ENCODE measurements at places on chromosomes 13 and 19. TPM values are rescaled to one million over a fixed set of nuclear protein-coding genes. Genes with fewer than 3 reads are reported as not detected.

UBE2L5 gene
- polyA plus RNA-seq: not detected

PLA2G4C gene
- polyA plus RNA-seq: 0.74 TPM

KLHL1 gene
- not detected for polyA plus RNA-seq

ICAM4 gene
- 0.22 TPM for polyA plus RNA-seq

SLC10A2 gene
- polyA plus RNA-seq: not detected

C1QTNF9B gene
- polyA plus RNA-seq: not detected

ZNF439 gene
- 3.9 TPM for polyA plus RNA-seq

BRSK1 gene
- not detected for polyA plus RNA-seq

DNA sequence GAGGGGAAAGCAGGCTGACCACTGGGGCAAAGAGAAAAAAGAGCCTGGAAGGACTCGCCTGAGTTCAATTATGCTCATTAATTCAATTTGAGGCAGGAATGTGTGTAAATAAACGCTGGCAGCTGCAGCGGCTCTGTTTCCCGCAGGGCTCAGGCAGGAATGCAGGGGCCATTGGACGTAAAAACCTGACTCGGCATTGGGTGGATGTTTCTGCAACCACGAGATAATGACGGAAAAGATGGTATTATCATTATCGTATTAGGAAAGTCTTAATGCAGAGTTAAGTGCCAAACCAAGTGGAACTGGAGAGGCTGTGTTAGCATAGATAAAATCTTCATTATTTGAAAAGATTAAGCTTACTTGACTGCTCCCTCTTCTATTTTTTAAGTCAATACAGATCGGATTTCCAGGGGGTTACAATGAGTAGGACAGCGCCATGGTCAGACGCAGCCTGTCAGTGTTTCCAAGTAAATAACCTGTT is 169.8 kb downstream of the SHISA2 start:
- no peak for DNase-seq

GRCh38 chr13:97238883-97239282 is 16.8 kb downstream of the MBNL2 start:
- no peak for DNase-seq

GRCh38 chr13:111115061-111115964 is at the start of gene ARHGEF7:
TSS of gene ARHGEF7 (plus strand) at chr13:111115310. CDS start at chr13:111115527, 217 bp downstream.
- DNase-seq: no peak

GRCh38 chr13:48476215-48476614 is 56.7 kb downstream of the RCBTB2 start:
- DNase-seq: no peak

- DNase-seq: peak; percentile 86
Measured at GRCh38 chr19:50657712-50658440, 8.6 kb downstream of the C19orf81 start.

- DNase-seq: no peak
Measured at GRCh38 chr13:71858647-71859046, 8.4 kb downstream of the DACH1 start.

DNA sequence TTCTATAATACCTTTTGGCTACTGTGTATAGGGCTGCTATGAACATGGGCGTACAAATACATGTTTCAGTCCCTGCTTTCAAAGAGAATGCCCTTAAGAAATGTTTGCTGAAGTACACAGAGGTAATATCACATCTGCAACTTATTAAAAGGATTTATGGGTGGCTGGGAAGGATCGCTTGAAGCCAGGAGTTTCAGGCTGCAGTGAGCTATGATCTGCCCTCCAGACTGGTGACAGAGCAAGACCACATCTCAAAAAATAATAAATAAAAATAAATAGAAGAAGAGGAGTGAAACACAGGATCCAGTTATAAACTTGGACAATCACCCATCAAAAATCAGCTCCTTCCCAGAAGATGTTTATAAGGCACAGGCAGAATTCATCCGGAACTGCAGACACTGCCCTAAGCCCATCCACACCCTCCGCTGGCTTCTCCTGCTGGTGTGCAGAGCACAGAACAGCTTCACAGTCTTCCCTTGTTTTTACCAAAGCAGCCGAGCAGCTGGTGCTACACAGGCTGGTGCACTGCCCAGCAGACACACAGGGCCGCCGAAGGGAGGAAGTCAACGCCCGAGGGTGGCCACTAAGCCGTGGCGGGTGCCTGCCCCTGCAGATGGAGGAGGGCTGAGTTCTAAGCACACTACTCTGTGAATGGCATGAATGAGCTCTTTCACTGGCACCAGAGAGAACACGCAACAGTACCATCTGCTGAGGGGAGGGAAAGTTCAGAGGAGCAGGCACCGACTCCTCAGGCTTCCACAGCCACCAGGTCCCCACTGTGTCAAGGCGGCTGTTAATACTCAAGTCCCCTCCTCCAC is 44.0 kb downstream of the BRD4 start:
- no peak for DNase-seq

GRCh38 chr13:32023096-32023495 is 8.5 kb upstream of the FRY start:
- DNase-seq: no peak

DNA sequence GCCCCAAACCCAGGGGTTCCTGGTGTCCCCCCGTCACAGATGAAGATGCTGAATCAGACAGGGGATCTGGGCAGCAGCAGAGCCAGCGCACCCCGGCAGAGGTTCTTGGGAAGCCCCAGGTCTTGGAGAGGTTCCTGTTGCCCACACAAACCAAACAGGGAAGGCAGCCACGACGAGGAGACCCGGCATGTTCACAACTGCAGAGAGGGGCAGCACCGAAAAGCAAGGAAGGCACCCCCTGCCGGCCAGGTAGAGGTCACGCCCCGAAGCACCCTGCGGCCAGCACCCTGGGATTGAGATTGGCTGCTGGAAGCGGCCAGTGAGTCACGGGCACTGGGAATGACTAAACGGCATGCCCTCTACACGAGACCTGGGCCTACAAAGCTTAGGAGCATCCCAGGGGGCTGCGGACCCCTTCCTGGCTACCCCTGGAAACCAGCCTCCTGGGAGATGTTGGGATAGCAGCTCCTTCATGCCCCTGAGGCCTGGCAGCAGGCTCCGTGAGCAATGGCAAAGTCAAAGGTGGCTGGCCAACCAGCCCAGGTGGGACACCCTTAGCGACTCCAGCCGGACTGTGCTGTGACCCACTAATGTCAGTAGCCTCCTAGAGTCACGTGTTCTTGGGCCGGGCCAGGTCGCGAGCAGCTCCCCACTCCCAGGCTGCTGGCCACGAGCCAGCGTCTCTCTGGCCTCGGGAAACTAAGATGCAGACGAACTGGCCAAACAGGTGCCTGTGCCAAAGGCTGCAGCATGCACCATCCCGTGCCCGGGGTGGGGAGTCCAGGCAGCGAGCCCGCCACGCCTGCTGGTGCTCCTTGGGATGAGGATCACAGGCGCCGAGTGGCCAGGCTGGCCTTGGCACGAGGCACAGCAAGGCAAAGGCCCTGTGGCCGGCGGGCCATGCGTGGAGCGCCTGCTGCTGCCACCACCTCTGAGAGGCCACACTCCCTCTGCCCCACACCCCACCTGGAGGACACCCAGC is 43.2 kb downstream of the MLLT1 start:
- peak; percentile 54 for DNase-seq

DNA sequence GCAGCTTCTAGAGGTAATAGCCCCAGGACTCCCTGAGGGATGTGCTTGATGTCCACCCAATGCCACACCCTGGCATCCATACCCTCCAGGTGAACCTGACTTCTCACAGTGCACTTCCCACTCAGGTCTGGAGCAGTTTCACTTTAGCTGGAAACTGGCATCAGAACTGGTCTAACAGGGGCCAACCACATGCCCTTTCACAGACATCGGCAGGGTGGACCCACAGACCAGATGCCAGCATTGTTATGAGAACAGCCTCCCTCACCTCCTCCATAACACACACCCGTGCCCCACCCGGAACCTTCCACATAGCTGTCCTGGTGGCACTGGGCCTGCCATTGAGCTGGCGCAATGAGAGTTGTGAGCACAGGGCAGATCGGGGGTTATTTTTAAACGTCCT is 77.4 kb upstream of the GPR12 start:
- no peak for DNase-seq

DNA sequence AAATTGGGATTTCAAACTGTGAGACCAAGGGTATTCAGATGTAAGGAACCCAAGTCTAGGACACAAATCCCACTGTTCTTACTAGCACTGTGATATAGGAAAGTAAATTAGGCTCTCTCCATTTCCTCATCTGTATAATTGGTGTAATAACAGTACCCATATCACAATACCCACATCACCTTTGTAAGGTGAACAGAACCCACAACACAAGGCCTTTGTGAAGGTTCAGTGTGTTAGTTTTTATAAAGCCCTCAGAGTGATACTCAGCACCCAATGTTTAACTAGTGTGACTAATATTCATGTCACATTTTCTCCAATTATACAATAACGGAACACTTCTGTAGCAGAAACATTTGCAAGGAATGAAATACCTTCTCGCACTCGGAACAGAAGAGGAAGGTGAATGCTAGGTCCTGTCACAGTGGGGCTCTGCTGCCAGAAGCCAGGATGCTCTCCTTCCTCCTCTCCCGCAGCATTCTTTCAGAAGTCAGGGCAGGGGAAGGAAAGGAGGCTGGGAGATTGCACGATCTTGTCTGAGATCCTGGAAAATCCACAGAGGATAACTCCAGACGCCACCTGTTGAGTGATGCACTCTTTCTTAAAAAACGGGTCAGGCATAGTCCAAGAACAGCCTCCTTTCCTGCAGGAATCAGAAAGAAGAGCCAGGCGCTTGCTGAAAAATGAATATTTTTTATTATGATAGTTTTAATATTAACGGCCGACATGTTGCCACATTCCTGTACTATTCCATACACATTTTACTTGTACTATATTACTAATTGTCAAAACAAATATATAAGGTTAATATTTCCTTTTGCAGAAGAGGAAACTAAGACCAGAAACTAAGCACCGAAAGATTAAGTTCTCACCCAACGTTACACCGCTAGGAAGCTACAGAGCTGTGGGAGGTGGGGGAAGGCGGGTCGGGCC is 762 bp downstream of the ZNF45 start:
- no peak for DNase-seq

GRCh38 chr13:81927347-81927746 is 1586.4 kb upstream of the SPRY2 start:
- no peak for DNase-seq

GRCh38 chr13:37383856-37384370 is 214.7 kb downstream of the POSTN start:
- DNase-seq: no peak

DNA sequence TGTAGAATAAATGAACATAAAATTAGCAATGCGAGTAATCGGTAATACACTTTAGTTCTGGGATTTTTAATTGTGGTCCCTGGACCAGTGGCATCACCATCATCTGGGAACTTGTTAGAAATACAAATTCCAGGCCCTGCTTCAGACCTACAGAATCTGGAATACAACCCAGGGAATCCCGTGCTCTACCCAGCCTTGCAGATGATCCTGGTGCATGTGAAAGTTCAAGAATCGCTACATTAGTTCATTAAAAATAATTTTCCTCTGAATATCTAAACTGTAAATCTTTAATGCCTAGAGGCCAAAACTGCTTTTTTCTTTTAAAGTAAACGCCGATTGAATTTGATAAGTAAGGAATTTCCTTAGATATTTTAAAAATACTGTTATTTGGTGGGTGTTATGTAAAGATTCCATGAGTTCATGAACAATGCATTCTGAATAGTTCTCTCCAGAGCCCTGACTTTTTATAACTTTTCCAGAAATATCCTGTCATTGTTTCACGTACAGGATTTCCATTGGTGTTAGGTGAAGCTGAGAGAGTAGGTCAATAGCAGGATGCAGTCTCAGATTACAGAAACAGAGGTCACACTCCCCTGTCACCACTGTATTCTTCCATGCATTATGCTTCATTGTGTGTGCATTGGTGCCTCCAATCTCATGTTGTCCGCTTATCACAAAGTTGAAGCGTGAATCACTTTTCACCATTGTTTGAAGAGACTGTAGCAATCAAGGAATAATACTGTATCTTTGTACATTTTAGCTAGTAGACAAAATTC is 596.5 kb upstream of the KLF12 start:
- DNase-seq: no peak

GRCh38 chr19:50430888-50431342 is 1.8 kb upstream of the MYBPC2 start:
- no peak for DNase-seq

- no peak for DNase-seq
Measured at GRCh38 chr13:24625870-24626849, 54.0 kb upstream of the ATP12A start.

- DNase-seq: no peak
Measured at GRCh38 chr19:31114585-31114984, 234.7 kb downstream of the TSHZ3 start.

All from naive thymus-derived CD8-positive, alpha-beta T cell (primary cell).